ENCODE measurements at places on chromosomes 1 and 21.

DNA sequence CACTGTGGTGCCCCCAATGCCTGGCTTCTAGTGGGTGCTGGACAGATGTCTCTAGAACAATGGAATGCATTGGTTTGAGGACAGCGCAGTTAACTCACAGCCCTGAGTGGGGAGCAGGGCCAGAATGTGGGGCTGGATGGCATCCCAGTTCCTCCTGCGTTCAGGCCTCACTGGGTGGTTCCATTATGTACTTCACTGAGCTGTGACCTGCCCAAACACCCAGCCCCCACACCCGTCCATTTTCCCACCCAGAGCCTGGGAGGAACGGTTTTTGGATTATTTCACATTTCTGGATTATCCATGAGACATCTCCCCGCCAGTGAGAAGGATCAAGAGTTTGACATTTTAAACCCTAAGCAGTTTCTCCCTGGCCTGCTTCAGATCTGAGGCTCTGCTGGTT lies 55.3 kb upstream of the WASF2 start:
- no peak for DNase-seq

GRCh38 chr1:224632921-224633321 lies 16.8 kb downstream of the CNIH3 start:
- DNase-seq = no peak

GRCh38 chr1:147504801-147505311 lies 36.4 kb upstream of the BCL9 start:
- DNase-seq = no peak

DNA sequence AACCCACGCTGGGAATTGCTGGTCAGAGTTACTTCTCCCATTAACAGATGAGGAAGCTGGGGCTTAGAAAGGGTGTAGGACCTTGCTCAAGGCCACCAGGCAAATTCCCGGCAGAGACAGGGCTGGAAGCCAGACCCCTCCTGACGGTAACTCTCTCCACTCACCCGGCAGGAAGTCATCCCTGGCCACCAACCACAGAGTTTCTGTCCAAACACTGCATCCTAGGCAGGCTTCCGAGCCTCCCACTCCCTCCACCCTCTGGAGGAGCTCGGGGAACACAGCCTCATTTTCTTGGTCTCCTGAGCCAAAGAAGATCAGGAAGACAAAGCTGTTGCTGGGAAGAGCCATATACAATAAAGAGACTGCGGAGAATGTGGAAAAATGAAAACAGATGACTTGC lies 25.0 kb upstream of the ZNF436 start:
- DNase-seq = no peak

GRCh38 chr1:169144941-169145626 lies 38.6 kb downstream of the ATP1B1 start:
- DNase-seq = no peak

- peak; percentile 88 for DNase-seq
These were observed at the start of gene AHCTF1 for GRCh38 chr1:246931549-246932365. Gene AHCTF1 (minus strand): TSS chr1:246931948. CDS start chr1:246918370, 13,578 bp downstream.

GRCh38 chr1:113072141-113072756 lies 749 bp upstream of the LRIG2 start:
- DNase-seq = no peak

- DNase-seq = no peak
These were observed 8.9 kb upstream of the FMO3 start for GRCh38 chr1:171081763-171082201.

- no peak for DNase-seq
These were observed 19.3 kb downstream of the C1orf52 start for GRCh38 chr1:85240174-85240601.

GRCh38 chr1:210500831-210501230 lies 172.1 kb downstream of the HHAT start:
- DNase-seq = no peak

DNA sequence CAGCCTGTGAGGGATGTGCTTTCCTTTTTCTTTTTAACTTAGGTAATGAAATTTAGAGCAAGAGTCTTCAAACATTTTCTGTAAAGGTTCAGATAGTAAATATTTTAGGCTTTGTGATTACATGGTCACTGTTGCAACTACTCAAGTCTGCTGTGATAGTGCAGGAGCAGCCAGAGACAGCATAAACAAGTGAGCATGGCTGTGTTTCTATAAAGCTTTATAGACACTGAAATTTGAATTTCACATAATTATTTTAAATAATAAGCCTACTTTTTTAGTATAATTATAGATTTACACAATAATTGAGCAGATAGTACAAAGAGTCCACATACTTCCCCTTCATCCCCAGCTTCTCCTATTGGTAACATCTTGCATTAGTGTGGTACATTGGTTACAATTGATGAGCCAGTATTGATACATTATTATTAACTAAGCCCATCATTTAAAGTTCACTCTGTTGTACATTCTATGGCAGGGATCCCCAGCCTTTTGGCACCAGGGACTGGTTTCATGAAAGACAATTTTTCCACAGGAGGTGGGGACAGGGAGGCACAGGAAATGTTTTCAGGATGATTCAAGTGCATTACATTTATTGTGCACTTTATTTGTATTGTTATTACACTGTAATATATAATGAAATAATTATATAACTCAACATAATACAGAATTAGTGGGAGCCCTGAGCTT lies 3.0 kb downstream of the ATF6 start:
- no peak for DNase-seq

DNA sequence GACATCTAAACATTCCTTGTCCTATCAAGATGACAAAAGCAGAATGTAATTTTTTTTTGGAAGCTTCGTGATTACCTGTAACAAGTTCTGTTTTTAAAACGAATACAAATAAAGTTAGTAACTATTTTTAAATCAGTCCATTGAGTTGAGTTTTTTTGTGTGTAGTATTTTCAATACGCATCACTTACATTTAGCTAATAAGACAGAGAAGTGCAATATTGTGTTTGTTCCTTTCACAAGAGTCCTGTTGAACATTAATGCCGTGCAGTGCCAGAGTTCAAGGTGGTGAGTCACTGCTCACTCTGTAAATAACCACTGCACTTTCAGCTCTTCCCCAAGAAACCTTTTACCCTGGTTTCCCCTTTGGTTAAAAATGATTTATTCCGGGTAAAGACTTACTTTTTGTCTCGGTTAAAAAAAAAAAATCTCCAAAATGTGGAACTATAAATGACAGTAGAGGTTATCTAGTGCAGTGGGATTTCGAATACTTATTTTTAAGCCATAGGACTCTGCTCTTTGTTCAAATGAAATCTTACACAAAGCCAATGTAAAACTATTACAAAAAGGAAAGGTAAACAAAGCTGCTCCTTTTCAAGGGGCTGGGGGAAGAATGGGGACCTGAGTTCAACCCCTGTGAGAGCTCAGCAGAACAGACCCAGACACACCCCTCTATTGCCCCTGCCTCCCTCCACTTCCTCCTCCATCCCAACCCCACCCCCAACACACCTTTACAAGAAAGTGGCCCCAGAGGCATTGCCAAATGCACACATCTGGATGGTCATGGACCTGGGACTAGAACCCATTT lies 14.8 kb upstream of the NCMAP start:
- DNase-seq = no peak

DNA sequence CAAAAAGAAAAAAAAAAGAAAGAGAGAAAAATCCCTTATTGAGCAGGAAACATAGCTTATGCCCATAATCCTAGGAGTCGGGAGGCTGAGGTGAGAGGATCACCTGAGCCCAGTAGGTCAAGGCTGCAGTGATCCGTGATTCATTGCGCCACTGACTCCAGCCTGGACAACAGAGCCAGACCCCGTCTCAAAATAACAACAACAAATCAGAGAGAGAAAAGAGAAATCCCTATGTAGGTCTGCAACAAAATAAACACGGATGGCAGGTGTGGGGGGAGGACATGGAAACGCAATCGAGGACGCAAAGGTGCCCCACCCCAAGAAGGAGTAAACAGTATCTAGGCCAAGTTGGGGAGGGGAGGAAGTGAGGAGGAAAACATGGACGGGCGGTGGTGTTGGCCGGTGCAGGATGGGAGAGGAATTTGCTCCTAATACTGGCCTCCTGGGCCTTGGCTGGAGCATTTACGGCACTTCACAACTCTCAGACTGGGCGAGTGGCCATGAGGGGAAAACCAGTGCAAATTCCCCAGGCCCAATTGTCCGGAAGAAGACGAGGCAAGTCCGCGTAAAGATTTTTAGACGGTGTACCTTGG lies 609 bp upstream of the CHTOP start:
- DNase-seq = no peak

GRCh38 chr1:18794051-18794450 lies 65.4 kb downstream of the TAS1R2 start:
- DNase-seq = no peak

DNA sequence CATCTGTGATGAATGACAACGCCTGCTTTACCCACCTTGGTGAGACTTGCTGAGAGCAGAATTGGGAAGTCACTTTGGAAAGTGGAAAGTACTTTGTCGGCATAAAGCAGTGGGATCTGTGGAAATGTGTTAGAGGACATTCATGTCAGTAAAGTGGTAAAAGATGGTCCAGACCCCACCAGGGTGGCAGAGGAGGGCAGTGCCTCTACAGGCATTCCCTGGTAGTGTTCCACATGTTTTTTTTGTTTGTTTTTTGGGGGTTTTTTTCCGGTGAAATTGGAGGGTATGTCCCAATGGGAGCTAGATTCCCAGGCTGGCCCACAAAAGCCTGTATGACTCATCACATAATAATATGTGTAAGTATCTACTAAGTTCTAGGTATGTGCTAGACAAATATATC lies 80.6 kb downstream of the ELAVL4 start:
- no peak for DNase-seq

- no peak for DNase-seq
These were observed 59.5 kb downstream of the AGPAT3 start for GRCh38 chr21:43924421-43925095.

- DNase-seq = no peak
These were observed 44.1 kb downstream of the PGBD5 start for GRCh38 chr1:230382001-230382491.

DNA sequence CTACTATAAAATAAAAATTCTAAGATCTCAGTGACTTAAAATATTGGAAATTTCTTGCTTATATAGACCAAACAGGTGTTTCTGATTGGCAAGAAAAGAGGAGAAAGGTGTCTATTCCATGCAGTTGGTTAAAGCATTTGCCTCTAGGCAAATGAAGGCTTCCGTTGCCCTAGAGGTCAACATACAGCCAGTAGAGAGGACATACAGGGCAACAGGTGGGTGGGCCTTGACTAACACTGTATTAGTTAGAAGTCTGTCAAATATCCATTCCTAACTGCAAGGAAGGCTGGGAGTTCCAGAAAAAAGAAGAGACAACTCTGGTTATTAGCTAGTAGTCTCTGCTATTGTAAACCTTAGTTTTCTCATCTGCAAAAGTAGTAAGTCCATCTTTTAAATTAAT lies 43.0 kb downstream of the TNFSF4 start:
- DNase-seq = no peak

- no peak for DNase-seq
These were observed 8.3 kb upstream of the SYT14 start for GRCh38 chr1:209929751-209930150.

GRCh38 chr1:212722270-212722957 lies 22.8 kb upstream of the BATF3 start:
- no peak for DNase-seq

GRCh38 chr1:97186381-97186780 lies 464.8 kb downstream of the PTBP2 start:
- DNase-seq = no peak

- DNase-seq = no peak
These were observed 226.4 kb upstream of the RRP15 start for GRCh38 chr1:218058730-218059129.

GRCh38 chr1:61732726-61733125 lies 7.8 kb upstream of the TM2D1 start:
- DNase-seq = no peak

- no peak for DNase-seq
These were observed 26.2 kb downstream of the ERI3 start for GRCh38 chr1:44328671-44329416.

- DNase-seq = no peak
These were observed 5.3 kb upstream of the FCER1A start for GRCh38 chr1:159296706-159297375.

GRCh38 chr1:247295274-247295684 lies 36.4 kb downstream of the ZNF496 start:
- no peak for DNase-seq

DNA sequence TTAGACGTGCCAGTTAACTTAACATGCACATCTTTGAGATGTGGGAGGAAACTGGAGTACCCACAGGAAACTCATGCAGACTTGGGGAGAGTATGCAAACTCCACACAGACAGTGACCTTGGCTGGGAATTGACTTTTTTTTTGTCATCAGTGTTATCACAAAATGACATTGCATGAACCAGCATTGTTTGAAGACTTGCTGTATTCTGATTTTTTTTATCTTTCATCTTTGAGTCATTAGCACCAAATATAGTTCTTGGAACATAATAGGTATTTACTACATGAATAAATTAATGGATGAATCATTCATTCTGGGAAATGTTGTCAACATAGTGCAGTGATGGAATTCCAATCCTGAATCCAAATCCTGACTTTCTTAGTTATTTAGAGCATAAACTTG lies 77.0 kb downstream of the ATF6 start:
- no peak for DNase-seq

- DNase-seq = no peak
These were observed 125.0 kb downstream of the FOXD2 start for GRCh38 chr1:47562799-47563198.

DNA sequence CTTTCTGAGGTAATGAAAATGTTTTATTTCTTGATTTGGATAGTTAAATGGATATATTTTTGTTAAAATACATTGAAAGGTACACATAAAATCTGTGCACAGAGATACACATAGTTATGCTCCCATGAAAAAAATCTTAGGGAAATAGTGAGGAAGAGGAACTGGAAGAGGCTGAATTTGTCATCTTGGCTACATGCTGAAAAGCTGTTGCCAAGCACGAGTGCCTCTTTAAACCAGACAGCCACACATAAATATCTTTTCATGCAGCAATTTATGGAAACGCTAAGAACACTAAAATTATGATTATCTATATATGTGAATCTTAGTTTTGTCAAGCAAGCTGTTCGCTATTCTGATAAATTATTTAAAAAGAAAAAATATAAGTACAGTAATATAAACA lies 12.8 kb upstream of the ADAR start:
- DNase-seq = no peak

DNA sequence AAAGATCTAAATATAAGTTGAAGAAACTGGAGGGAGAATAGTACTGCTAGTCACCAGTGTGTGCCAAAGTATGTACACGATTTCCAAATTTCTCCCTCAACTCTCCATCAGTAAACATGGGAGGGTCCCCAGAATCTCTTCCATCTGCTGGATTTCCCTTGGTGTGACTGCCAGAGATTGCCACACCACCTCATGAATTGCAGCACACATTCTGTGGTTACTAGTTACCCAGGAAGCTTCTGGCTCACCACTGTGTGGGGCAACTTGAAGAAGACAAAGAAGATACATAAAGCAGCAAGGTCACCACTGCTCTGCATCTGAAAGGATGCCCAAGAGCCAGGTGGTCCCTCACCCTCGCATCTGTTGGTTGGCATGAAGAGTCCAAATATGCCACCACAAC lies 191.7 kb upstream of the ESRRG start:
- DNase-seq = no peak
